ENCODE measurements at places on chromosomes 7 and 10.

DNA sequence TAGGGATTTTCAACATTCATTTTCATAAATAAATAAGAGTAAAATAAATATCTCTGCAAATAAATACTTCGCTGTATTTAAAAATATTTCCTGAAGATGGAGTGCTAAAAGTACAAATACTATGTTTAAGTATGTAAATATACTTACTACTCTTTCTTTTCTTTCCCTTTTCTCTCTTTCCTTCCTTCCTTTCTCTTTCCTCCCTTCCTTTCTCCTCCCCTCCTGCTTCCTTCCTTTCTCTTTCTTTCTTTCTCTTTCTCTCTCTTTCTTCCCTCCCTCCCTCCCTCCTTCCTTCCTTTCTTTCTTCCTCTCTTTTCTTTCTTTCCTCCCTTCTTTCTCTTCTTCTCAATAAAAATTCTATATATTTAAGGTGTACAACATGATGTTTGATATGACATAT, 496.1 kb downstream of the CCSER2 start:
- DNase-seq: no peak

DNA sequence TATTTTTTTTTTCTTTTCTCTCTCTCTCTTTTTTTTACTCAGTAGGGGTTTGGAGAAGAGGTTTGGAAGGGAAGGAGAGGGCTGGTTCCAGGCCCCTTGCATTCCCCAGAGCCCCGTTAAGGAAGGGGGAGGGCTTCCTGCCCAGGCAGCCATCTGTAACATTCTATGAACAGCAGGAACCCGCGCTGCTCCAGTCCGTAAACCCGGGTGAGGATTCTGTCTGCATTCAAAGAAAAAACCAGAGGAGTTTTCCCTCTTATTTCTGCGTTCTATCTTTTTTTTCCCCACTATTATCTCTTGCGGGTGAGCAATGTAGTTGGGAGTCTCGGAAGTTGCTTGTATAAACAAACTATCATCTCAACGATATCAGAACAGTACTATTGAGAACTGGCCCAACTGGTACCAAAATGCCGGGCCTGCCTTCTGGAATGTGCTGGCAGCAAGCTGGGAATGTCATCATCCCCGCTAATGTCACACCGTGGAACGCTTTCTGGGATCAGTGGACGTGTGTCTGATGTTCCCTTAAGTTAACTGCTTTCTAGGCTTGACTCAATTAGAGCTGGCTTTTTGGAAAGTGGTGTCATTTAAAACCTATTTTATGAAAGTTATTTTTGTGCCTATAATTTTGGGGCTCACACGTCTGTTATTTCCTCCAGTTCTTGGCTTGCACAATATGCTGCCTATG, 153.1 kb upstream of the MEOX2 start:
- DNase-seq: no peak

DNA sequence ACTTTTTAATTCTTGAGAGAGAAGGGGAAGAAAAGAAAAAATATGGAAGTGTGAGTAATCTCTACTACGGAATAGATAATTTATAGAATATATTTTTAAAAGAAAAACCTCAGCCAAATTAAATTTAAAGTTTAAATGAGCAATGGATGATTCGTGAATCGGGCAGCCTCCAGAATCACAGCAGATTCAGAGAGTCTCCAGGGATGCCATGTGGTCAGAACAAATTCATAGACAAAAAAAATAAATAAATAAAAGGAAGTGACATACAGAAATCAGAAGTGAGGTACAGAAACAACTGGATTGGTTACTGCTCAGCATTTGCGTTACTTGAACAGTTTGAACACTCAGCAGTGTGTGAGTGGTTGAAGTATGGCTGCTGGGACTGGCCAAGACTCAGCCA, 53.0 kb downstream of the PHYHIPL start:
- DNase-seq: no peak

GRCh38 chr10:119444866-119445265, 97.7 kb downstream of the RGS10 start:
- DNase-seq: no peak

DNA sequence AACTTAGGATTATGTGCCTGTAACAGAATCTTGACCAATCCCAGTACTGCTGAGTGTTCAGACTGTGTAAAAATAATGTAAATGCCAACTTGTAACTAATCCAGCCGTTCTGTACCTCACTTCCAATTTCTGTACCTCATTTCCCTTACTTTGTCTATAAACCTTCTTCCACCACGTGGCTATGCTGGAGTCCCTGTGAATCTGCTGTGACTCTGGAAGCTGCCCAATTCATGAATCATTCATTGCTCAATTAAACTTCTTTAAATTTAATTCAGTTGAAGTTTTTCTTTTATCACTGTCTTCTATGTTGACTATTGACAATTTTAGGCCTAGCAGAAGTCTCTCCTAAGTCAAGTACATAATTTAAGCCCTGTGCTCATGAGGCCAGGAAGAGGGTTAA, 215.3 kb upstream of the RHOBTB1 start:
- no peak for DNase-seq

DNA sequence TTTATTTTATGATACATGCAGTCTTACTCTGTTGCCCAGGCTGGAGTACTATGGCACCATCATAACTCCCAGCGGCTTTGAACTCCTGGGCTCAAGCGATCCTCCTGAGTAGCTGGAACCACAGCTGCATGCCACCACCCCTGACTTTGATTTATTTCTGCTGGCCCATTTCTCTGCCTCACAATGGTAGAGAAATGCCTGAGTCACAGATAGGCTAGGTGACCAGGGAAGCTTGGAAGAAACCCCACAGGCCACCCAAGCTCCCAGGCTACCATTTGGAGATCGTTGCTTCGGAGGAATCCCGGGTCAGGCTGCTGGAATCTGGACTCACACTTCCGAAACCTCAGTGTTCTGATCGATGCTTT, 17.4 kb upstream of the BAIAP2L1 start:
- DNase-seq: no peak

DNA sequence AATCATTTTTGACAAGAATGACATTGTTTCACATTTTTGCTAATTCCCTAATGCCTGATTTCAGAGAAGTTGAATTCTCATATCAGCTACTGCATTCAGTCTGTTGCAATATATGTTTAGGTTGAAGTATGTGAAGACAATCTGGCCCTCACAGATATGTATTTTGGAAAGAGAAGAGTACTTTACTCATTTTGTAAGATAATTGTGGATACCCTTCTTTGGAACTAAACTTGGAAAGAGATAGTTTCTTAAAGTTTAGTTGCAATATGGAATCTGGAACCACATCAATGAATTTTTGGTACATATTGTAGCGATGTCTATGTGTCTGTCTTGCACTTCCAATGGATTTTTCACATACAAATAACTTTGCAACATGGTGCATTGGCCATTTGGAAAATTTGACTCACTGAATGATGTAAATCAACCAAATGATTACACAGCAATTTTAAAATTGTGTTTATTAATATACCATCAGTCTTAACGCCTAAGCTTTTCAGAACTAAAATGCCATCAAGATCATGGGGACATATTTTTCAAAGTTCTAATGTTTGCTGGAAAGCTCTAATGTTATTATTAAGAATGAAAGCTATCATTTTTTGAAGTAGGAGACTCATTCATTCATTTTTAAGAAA, 39.3 kb upstream of the TMEM26 start:
- no peak for DNase-seq

GRCh38 chr7:117272017-117272759, 50.7 kb downstream of the WNT2 start:
- DNase-seq: no peak

- no peak for DNase-seq
Observed at GRCh38 chr7:134527979-134528371, 608 bp downstream of the AKR1B10 start.

- DNase-seq: no peak
Observed at GRCh38 chr10:11563936-11564335, 47.5 kb downstream of the USP6NL start.

GRCh38 chr7:130145424-130146100, 59.6 kb downstream of the TMEM209 start:
- DNase-seq: no peak

GRCh38 chr7:154409703-154410311, 357.6 kb downstream of the DPP6 start:
- no peak for DNase-seq

DNA sequence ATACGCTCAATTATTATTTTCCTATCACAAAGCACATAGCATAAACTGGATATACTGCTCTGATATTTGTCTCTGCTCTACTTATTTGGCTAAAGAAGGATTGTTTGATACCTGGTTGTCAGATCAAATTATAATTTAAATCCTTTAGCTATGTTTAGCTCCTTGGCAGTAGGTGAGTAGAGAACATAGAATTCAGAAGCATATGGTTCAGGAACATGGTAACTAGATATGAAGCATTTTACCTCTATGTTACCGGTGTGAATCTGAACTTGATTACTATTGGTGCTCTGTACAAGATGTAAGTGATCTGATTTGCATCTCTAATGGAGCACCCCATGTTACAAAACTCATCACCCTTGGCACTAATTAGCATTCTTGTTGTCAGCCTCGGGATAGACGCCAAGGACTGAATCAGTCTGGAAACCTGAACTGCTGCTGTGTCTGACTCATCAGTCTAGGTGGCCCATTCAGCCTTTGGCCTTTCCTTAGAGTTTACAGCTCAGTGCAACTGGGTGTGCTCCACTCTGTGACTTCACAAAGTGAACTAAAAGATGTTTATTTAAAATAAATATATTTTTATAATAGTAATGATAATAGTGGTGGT, 12.3 kb upstream of the MYPN start:
- peak; percentile 90 for DNase-seq

GRCh38 chr10:59176241-59177030, at the start of gene PHYHIPL:
Gene PHYHIPL, plus strand, starts transcription at chr10:59176643. Its CDS starts 211 bp downstream, at chr10:59176854.
- peak; percentile 24 for DNase-seq

- no peak for DNase-seq
Observed at GRCh38 chr7:135879233-135879632, 97.9 kb downstream of the MTPN start.

- DNase-seq: no peak
Observed at GRCh38 chr7:112502700-112503099, 21.9 kb downstream of the LSMEM1 start.

- DNase-seq: no peak
Observed at GRCh38 chr7:84705079-84705478, 481.8 kb downstream of the SEMA3D start.

All from RWPE2 (cell line).